Regular cardiac myocyte (primary cell): ENCODE measurements at places on chromosomes 7 and 10. TPM values are rescaled to one million over a fixed set of nuclear protein-coding genes. Genes with fewer than 3 reads are reported as not detected.

ZNF488 gene
- 0.19 TPM in 1 of 2 replicates, not detected in the other for total RNA-seq

LRRC18 gene
- total RNA-seq = not detected in 2 replicates

TMEM176A gene
- not detected in 2 replicates for total RNA-seq

HUS1 gene
- 15.2 and 19.2 TPM in 2 replicates for total RNA-seq

SLC18A2 gene
- total RNA-seq = not detected in 2 replicates

CCDC136 gene
- total RNA-seq = 2.9 and 7.6 TPM in 2 replicates
